ENCODE measurements at places on chromosomes 12 and 14.
A peak's percentile ranks its signal among the peaks of the same experiment; 100 is the strongest.

DNA sequence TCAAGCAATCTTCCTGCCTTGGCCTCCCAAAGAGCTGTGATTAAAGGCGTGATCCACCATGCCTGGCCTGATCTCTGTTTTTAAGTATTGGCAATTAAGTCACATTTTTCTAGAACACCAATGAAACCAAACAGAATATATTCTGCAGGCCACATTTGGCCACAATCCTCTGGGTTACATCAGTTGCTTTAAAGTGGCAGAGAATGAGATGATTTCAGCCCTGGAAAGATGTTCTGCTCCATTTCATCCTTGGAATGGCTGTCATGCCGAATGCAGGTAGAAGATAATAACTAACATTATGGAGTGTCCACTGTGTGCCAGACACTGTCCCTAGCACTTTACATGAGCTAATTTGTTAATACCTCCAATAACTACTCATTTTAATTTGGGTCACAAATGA is 154.4 kb downstream of the PTPN11 start:
- DNase-seq: no peak

- peak; percentile 64 for DNase-seq
Observed at GRCh38 chr14:22926316-22926715, 2.9 kb downstream of the PRMT5 start.

DNA sequence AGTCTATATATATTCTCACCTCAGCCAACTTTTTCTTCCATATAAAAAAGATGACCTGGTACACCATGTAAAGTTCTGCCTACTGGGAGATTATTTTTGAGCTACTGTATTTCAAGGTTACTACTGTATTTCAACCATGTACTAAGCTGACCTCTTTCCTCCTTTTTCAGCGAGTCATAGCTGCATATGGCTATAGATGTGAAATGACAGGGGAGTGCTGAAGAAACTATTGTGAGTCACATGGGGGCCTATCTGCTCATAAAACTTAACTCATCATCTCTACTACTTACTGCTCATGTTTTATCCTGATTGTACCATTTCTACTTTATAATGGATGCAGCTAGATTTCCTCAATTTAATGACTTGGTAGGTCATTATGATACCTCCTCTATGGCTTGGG is 571.4 kb upstream of the ATP2B1 start:
- peak; percentile 76 for DNase-seq

- no peak for DNase-seq
Observed at GRCh38 chr14:54369343-54369742, 27.5 kb upstream of the CDKN3 start.

DNA sequence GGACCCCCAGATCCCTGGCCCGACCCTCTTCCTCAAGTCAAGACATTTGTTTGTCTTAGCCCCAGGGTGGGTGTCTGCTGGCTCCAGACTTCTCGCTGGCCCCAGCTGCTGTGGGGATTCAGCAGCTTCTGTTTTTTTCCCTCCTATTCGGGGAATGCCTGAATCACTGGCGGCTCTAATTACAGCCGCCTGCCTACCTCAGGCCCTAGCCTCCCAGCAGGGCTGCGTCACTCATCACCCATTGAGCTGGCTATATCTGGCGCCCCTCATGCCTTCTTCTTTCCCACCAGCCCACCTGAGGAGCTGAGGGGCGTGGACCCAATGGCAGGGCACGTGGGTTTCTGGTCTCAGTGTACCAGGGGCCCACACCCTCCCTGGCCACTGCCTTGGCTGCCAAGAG is 10.1 kb downstream of the KRT80 start:
- peak; percentile 67 for DNase-seq
